ENCODE measurements at places on chromosomes 12 and 14.

GRCh38 chr14:92923744-92924103 is 774 bp downstream of the CHGA start:
- DNase-seq, result no peak

DNA sequence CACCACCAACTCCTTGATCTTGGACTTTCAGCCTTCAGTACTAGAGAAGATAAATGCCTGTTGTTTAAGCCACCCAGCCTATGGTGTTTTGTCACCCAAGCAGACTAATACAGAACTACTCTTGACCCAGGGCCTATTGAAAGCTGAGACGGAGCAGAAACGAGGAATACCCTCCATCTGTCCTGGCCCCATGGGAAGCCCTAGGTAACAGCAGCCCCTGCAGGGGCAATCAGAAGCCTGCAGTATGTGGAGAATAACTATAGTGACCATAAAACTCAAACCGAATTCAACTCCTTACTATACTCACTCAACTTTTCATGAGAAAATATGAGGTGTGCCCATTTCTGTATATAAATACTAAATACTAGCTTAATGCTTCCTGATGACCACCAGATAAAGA is 307.4 kb downstream of the NUAK1 start:
- DNase-seq, result no peak

DNA sequence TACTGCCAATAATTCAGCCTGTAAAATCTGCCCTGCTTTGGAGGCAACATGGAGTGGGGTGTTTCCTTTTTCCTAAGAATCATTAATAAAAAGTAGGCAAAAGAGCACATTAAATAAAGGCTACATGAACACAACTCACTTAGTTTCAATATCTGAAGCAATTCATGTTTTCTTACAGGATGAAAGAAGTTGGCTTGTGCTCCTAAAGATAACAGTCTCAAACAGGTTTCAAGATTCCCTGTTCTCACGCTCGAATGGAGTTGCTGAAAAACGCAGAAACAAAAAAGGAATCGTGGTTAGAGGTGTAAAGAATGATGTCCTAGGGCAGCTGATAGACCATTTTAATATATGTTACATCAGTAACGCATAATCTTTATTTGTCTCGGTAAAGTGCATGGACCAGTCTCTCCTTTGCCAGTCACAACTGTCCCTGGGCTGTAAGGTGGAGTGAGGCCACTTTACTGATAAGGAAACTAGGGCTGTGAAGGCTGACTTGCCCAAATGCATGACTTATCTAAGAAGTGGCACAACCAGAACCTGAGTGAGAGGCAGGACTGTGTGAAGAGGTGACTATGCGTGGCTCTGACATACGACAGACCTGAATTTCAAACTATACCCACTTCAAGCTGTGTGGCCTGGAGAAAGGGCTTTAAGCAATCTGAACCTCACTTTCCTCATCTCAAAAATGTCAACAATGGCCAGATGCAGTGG is 12.6 kb downstream of the GIT2 start:
- DNase-seq, result no peak

- DNase-seq, result peak; percentile 53
Observed at GRCh38 chr12:116358893-116359761, 81.6 kb upstream of the MED13L start.

GRCh38 chr12:49108958-49109404 is 1.7 kb downstream of the LMBR1L start:
- no peak for DNase-seq

DNA sequence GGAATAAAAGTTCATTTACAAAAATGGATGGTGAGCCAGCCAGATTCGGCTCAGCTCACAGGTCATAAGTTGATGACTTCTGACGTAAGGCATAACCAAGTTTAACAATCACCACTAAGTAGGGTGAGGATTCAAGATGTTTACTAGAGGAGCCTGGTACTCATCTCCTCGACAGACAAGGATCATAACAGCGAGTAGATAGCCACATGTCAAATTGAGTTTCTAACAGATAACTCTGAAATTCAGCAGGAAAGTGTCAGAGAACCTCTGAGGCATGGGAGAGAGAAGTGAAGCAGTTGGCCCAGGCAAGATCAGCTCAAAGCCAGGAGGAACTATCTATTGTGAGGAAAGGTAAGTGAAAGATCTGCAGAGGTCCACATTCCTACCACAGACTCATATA is 208.7 kb downstream of the NELL2 start:
- no peak for DNase-seq

GRCh38 chr14:104973385-104974145 is 4.6 kb downstream of the AHNAK2 start:
- no peak for DNase-seq

- DNase-seq, result no peak
Observed at GRCh38 chr14:39339003-39339402, 93.2 kb downstream of the FBXO33 start.

GRCh38 chr14:54622192-54622958 is 55.4 kb downstream of the SAMD4A start:
- DNase-seq, result peak; percentile 58

DNA sequence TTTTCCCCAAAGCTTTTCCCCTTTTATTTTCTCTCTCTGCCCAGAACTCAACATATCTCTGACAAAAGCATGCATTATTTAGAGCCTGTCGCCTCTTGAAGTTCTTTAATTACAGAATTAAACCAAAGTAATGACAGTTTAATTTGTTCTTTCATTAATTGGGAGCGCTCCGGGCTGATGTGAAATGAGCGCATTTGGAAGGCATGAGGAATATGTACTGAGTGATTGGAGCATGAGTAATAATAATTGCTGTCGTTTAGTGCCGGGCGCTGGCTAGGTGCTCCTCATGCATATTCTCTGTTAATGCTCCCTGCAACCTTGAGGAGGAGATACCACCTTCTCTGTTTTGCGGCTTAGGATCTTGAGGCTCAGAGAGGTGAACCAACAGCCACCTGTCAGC is 120.5 kb downstream of the SLC25A47 start:
- DNase-seq, result no peak

All from activated naive CD4-positive, alpha-beta T cell treated with anti-CD3 and anti-CD28 coated beads, Interleukin-2, amount 50 U/mL, for 16 hours (primary cell).